H9 (cell line): ENCODE measurements at places on chromosomes 3 and 15.

- no peaks in the 10 kb centered on the region for H3K4me1 ChIP-seq
- peaks cover 26% of the 10 kb centered on the region; the same call in 2 of the 3 replicates for H3K36me3 ChIP-seq
- no peak overlapping the region for H3K4me3 ChIP-seq
- no peak overlapping the region for H3K27ac ChIP-seq
- no peak for DNase-seq
- no peaks in the 10 kb centered on the region for H3K27me3 ChIP-seq
Observed at GRCh38 chr3:15032650-15033049, 32.5 kb downstream of the MRPS25 start.

- no peaks in the 10 kb centered on the region for H3K4me1 ChIP-seq
- H3K36me3 ChIP-seq: no peaks in the 10 kb centered on the region
- no peak for DNase-seq
- no peaks in the 10 kb centered on the region for H3K27me3 ChIP-seq
Observed at GRCh38 chr3:41769106-41769505, 192.8 kb downstream of the ULK4 start.

DNA sequence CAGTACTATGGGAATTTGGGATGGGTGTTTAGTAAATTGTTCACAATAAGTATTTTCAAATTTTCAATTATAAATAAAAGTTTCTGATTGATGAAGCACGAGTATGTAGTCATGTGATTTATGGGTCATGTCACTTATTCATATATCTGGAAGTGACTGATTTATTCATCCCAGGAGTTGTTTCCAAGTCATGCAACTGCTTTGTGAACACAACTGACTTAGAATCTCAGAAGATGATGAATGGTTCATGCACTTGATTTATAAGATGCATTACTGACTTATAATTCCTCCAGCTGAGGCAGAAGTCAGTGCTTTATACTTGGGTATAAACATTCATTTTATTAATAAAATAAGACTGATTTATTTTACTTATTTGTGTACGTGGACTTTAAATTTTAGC is 137.8 kb upstream of the CBLB start:
- DNase-seq: no peak
- no peaks in the 10 kb centered on the region for H3K27me3 ChIP-seq
- H3K27ac ChIP-seq: no peak overlapping the region
- no peak overlapping the region for H3K4me3 ChIP-seq

DNA sequence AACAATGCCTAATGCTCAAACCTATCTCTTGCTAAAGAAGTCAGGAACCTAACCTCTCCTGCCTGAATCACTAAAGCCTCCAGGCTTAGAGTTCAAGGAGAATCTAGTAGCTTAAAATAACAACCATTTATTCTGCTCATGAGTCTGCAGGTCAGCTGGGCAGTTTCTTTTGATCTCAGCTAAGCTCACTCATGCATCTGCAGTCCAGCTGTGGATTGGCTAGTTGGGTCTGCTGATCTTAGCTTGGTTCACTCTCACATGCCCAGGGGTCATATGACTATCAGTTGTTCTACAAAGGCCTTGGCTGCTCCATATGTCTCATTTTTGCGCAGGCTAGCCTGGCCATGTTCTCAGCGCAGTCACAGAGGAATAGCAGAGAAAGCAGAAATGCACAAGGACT is 109.2 kb upstream of the STT3B start:
- H3K4me3 ChIP-seq: no peak overlapping the region
- H3K27me3 ChIP-seq: no peaks in the 10 kb centered on the region
- no peaks in the 10 kb centered on the region for H3K36me3 ChIP-seq
- H3K27ac ChIP-seq: no peak overlapping the region
- H3K4me1 ChIP-seq: no peaks in the 10 kb centered on the region; the same call in 1 of the 2 replicates

- no peak for DNase-seq
- H3K4me1 ChIP-seq: 0 out of 2 replicates have a peak, but pooled peaks cover 3% of the 10 kb centered on the region
Observed at GRCh38 chr15:51818150-51818549, 11.3 kb upstream of the TMOD3 start.

DNA sequence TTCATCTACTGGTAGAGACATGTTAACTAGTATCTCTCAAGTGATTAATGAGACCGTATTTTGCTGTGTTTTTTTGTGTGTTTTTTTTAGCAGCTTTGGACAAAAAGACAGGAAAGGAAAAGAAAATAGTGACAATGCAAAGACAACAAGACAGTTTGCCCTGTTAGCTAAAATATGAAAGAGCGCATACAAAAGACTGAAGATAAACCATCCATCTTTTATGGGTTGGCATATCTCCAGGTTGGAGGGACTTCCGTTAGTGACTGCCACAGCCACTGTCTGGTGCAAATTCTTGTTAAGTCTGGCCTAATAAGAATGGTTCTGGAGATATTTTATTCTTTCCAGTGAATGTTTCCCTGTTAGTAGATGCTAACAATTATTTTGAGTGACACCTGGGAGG is 121.9 kb downstream of the CDIN1 start:
- no peak overlapping the region for H3K4me3 ChIP-seq
- no peaks in the 10 kb centered on the region for H3K27me3 ChIP-seq
- no peak overlapping the region for H3K27ac ChIP-seq
- no peaks in the 10 kb centered on the region for H3K4me1 ChIP-seq
